ENCODE measurements at places on chromosomes 13 and 19.

GRCh38 chr13:33206945-33207614 is 78.5 kb downstream of the STARD13 start:
- no peaks in the 10 kb centered on the region for H3K27me3 ChIP-seq
- no peak overlapping the region for H3K27ac ChIP-seq
- no peaks in the 10 kb centered on the region for H3K36me3 ChIP-seq
- H3K4me3 ChIP-seq: no peak overlapping the region
- H3K4me1 ChIP-seq: 0 out of 2 replicates have a peak, but pooled peaks cover 3% of the 10 kb centered on the region
- DNase-seq: no peak

- H3K4me3 ChIP-seq: no peak overlapping the region
- no peaks in the 10 kb centered on the region for H3K27me3 ChIP-seq
- no peaks in the 10 kb centered on the region for H3K4me1 ChIP-seq
These were observed 540.5 kb upstream of the KLF12 start for GRCh38 chr13:74674720-74675119.

DNA sequence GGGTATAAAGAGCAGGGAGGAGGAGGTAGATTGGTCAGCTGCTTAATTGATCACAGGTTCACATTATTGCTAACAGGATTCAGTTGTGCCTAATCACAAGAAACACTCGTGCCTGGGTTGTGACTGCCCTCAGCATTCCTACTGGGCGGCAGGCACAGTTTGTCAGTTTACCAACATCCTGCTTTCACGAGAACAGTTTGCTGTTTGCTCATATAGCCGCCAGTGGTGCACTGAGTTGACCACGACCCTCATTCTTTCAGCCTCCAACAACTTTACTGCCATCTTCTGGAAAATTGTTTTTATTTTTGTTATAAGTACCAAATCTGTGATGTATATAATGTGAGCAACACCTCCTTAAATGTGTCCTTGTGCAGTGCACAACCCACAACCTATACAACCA is 16.2 kb upstream of the IFT88 start:
- DNase-seq: no peak
- no peak overlapping the region for H3K27ac ChIP-seq
- no peaks in the 10 kb centered on the region for H3K4me1 ChIP-seq
- no peaks in the 10 kb centered on the region for H3K36me3 ChIP-seq
- H3K4me3 ChIP-seq: no peak overlapping the region

- H3K4me1 ChIP-seq: peaks cover 22% of the 10 kb centered on the region
- H3K27ac ChIP-seq: no peak overlapping the region
- no peaks in the 10 kb centered on the region for H3K36me3 ChIP-seq
- no peaks in the 10 kb centered on the region for H3K27me3 ChIP-seq
These were observed 68.6 kb downstream of the STK24 start for GRCh38 chr13:98508280-98508679.

- H3K36me3 ChIP-seq: no peaks in the 10 kb centered on the region
- H3K27ac ChIP-seq: no peak overlapping the region
- H3K27me3 ChIP-seq: no peaks in the 10 kb centered on the region
These were observed 7.9 kb upstream of the FBXL3 start for GRCh38 chr13:77034881-77035280.

- H3K36me3 ChIP-seq: peaks cover 14% of the 10 kb centered on the region
- H3K4me1 ChIP-seq: no peaks in the 10 kb centered on the region
- H3K27me3 ChIP-seq: no peaks in the 10 kb centered on the region
- no peak overlapping the region for H3K27ac ChIP-seq
- no peak for DNase-seq
These were observed 11.4 kb downstream of the PIAS4 start for GRCh38 chr19:4018775-4019504.

- H3K4me3 ChIP-seq: no peak overlapping the region
- no peaks in the 10 kb centered on the region for H3K27me3 ChIP-seq
- peak; percentile 66 for DNase-seq
These were observed 2.0 kb upstream of the RNF126 start for GRCh38 chr19:664913-665443.

DNA sequence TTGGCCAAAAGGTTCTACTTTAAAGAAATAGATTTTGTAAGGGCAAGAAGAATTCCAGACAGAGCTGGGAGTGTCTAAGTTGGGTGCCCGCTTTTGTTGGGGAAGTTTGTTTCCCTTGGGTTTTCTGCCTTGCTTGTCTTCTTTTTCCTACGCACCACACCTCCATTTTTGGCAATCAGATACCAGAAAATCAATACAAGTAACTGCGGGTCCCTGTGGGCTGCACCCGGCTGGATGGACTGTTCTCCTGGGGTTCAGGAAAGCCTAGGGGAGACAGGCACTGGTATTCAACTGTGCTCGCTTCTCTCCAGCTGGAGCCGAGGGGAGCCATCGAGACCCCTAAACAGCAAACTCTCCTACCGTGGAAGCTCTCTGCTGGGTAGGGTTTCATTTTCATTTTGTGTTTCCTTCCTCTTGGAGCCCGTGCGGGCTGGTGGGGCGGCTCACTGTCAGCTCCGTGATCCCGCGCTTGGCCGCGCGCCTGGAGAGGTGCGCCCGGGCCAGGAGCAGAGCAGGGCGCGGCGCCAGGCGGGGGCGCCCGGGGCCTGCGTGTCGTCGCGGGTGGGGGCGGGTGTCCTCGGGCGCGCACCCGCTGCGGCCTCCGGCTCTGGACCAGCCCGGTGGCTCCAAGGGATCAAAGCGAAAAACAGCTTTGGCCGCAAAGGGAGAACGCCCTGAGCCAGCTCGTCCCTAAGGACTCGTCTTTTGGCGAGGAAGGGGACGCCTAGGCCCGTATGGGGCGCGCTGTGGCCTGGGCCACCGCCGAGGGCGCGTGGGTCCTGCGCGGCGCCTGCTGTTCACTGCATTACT is 347.2 kb downstream of the ZNF536 start:
- H3K36me3 ChIP-seq: no peaks in the 10 kb centered on the region
- no peak for DNase-seq
- peaks cover 3% of the 10 kb centered on the region for H3K4me1 ChIP-seq
- H3K27ac ChIP-seq: no peak overlapping the region
- H3K27me3 ChIP-seq: peaks cover 11% of the 10 kb centered on the region

DNA sequence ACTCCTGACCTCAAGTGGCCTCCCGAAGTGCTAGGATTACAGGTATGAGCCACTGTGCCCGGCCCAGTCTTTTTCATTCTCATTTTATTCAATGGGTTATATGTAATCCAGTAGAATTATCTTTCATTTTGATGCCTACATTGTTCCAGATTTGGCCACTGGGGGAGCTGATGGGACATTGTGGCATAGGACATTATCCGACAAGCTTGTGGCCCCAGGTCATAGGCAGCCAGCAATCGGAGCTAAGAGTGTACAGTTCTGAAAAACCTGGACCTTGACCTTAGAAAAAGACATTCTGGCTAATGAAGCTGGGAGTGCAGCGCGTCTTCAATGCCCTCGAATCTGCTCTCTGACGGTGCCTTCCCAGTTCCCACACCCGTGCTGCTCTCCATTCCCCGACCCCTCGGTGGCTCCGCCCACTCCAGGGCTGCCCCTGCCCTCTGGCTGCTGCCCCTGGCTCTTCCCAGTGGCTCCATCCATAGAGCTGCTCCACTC is 108.7 kb downstream of the TEX29 start:
- no peaks in the 10 kb centered on the region for H3K36me3 ChIP-seq
- no peaks in the 10 kb centered on the region for H3K27me3 ChIP-seq
- DNase-seq: peak; percentile 88
- peak overlapping the region; percentile 71 for H3K4me3 ChIP-seq

- H3K27ac ChIP-seq: no peak overlapping the region
- peaks cover 7% of the 10 kb centered on the region for H3K4me1 ChIP-seq
- H3K36me3 ChIP-seq: peaks cover 5% of the 10 kb centered on the region
- peak; percentile 75 for DNase-seq
- peak overlapping the region; percentile 76 for H3K4me3 ChIP-seq
These were observed 673 bp downstream of the SPATA13 start for GRCh38 chr13:24161010-24161775.

- H3K4me1 ChIP-seq: no peaks in the 10 kb centered on the region
- no peaks in the 10 kb centered on the region for H3K36me3 ChIP-seq
- H3K27ac ChIP-seq: no peak overlapping the region
- no peak for DNase-seq
These were observed 20.8 kb upstream of the AMER2 start for GRCh38 chr13:25192936-25193335.

DNA sequence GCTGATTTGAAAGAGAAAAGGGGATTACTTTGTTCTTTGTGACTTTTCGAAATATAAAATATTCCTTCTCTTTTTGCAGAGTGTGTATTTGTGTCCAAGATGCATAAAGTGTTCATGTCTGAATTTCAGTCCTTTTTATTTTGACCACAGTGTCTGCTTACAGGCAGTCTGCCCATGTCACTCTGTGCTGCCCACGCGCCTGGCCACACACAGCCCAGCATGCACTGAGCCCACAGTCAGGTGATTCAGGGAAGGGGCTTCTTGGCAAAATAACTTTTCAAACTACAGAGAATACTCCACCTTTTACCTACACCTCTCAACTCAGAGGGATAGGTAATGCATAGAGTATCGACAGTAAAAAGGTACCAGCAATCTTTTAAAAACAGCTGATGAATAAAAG is 142.5 kb upstream of the TRPC4 start:
- H3K4me3 ChIP-seq: no peak overlapping the region
- H3K4me1 ChIP-seq: no peaks in the 10 kb centered on the region
- H3K27me3 ChIP-seq: no peaks in the 10 kb centered on the region
- H3K27ac ChIP-seq: no peak overlapping the region

GRCh38 chr13:94827566-94827965 is 115.2 kb upstream of the SOX21 start:
- no peaks in the 10 kb centered on the region for H3K27me3 ChIP-seq
- no peaks in the 10 kb centered on the region for H3K4me1 ChIP-seq
- DNase-seq: no peak
- no peak overlapping the region for H3K27ac ChIP-seq
- no peaks in the 10 kb centered on the region for H3K36me3 ChIP-seq
- no peak overlapping the region for H3K4me3 ChIP-seq

DNA sequence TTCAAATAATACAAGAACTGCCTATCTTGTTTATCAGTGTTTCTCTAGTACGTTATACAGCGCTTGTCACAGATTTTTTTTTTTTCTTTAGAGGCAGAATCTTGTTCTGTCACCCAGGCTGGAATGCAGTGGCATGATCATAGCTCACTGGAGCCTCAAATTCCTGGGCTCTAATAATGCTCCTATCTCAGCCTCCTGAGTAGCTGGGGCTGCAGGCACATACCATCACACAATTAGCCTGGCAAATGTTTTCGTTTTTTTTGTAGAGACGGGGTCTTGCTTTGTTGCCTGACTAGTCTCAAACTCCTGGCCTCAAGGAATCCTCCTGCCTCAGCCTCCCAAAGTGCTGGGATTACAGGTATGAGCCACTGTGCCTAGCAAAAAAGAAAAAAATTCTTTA is 66.0 kb upstream of the FREM2 start:
- no peak overlapping the region for H3K27ac ChIP-seq
- H3K4me3 ChIP-seq: no peak overlapping the region
- H3K4me1 ChIP-seq: no peaks in the 10 kb centered on the region
- no peaks in the 10 kb centered on the region for H3K27me3 ChIP-seq
- no peaks in the 10 kb centered on the region for H3K36me3 ChIP-seq

DNA sequence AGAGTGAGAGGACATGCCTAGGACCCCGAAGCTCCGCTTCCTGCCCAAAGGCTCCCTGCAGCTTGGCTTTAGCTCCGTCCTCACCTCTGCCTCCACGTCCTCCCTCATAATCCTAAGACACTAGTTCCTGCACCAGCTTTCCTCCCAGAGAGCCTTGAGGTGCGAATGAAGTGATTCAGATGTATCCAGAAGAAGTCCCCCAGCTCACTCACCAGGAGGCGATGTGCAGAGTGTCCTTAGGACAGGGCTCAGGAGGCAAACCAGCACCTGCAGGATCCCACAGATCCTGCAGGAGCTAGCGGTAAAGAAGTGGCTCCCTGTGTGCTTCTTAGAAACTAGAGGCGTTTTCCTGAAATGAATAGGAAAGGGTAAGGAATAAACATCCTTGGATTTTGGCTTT is 109.7 kb downstream of the HSPH1 start:
- no peak overlapping the region for H3K4me3 ChIP-seq
- H3K36me3 ChIP-seq: no peaks in the 10 kb centered on the region
- H3K27ac ChIP-seq: no peak overlapping the region

- no peaks in the 10 kb centered on the region for H3K27me3 ChIP-seq
- DNase-seq: no peak
- no peak overlapping the region for H3K4me3 ChIP-seq
- peaks cover 8% of the 10 kb centered on the region for H3K4me1 ChIP-seq
- H3K27ac ChIP-seq: no peak overlapping the region
These were observed 54.8 kb downstream of the CELF5 start for GRCh38 chr19:3279306-3279705.

DNA sequence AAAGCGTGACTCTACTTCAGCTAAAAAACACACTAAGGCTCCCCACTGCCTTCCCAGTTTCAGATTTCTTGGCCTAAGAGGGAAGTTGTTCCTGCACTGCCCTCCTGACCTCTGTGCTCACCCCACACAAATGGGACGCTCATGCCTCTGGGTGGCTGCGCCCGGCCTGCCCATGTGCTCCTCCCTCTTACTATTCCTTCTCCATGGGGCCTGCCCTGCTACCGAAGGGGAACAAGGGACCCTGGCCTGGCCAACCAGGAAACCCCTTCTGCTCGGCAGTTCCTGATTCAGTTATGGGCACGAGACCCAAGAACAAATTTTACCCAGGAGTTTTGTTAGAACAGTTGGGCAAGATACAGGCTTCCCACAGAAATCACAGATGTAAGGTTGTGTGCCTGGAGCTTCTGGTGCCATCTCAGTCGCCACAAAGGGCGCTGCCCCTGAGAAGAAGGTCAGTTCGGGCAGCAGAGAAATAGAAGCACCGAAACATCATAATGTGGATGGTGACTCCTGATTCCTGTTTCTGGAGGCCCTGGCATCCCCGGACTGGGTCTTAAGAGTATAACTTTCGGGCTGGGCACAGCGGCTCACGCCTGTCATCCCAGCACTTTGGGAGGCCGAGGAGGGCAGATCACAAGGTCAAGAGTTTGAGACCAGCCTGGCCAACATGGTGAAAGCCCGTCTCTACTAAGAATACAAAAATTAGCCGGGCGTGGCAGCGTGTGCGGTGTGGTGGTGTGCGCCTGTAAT is 5.4 kb upstream of the PLPP2 start:
- no peaks in the 10 kb centered on the region for H3K36me3 ChIP-seq
- peaks cover 6% of the 10 kb centered on the region for H3K4me1 ChIP-seq
- no peak overlapping the region for H3K27ac ChIP-seq
- no peak overlapping the region for H3K4me3 ChIP-seq

DNA sequence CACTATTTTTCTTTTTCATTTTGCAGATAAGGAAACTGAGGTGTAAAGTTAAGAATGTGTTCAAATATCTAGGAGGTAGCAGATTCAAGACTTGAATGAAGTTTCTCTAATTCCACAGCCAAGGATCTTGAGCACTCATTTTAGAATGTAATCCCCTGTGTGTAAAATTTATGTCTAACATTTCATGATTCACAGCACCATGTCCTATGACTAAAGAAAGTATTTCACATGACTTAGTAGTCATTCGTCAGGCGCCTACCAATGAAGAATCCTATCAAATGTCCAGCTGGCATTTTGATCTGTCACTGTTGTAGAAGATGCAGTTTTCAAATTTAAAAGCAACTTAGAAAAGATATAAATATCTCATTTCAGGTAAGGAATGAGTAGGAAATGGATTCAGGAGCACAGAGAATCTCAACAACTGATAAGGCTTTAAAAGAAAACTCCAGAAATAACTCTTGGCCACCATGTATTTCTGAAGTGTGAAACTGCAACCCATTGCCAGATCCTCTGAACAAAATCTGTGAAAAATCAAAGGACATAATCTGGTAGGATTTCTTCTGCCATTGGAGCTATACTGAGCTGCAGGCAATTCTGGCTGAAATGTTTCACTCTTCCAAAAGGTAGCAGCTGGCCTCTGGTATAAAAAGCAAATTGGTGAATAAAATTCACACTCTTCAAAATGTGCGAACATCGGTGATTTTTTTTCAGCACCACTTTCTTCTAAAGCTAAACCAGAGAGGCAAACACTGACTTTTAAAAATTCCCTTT is 92.2 kb downstream of the DCLK1 start:
- H3K27ac ChIP-seq: no peak overlapping the region
- no peak overlapping the region for H3K4me3 ChIP-seq
- DNase-seq: no peak
- no peaks in the 10 kb centered on the region for H3K36me3 ChIP-seq
